ENCODE measurements at places on chromosomes 1 and 21. TPM values are rescaled to one million over a fixed set of nuclear protein-coding genes. Genes with fewer than 3 reads are reported as not detected.

- H3K27ac ChIP-seq: no peak overlapping the region
- peak overlapping the region; percentile 19 for H3K4me3 ChIP-seq
- peak; percentile 59 for DNase-seq
- H3K36me3 ChIP-seq: peaks cover 2% of the 10 kb centered on the region
- H3K4me1 ChIP-seq: peaks cover 2% of the 10 kb centered on the region
Observed at GRCh38 chr1:1079408-1080121, 5.5 kb upstream of the RNF223 start.

- DNase-seq: no peak
- no peak overlapping the region for H3K4me3 ChIP-seq
- H3K4me1 ChIP-seq: no peaks in the 10 kb centered on the region
- H3K36me3 ChIP-seq: no peaks in the 10 kb centered on the region
- H3K27ac ChIP-seq: no peak overlapping the region
- H3K27me3 ChIP-seq: peaks cover 3% of the 10 kb centered on the region
Observed at GRCh38 chr1:59173721-59174120, 123.2 kb upstream of the FGGY start.

DNA sequence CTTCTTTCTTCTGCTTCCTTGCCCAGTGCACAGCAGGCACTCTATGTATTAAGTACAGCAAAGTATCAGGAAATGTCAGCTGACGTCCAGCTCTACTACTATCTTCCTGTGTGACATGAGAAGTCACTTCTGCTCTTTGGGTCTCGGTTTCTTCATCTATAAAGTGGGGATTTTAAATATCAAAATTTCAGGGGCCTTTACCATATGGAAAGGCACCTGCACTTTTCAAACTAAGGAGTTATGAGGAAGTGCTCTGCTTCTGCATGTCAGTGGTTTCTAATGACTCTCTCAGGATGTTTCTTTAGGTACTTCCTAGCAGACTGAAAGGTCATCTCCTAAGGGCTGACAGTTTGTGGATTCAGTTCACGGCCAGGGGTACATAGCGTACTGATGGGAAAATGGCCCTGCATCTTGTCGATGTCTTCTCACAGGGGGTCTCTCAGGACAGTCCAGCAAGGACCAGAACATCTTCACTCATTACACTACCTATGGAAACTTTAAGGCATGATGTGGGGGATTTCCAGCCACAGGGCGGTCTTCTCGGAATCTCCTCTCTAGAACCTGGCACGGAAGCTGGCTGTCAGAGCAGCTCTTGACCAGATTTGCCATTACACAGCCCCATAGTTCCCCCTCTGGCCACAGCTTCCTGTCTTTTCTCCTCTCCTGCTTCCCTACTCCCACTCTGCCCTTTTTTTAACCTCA is 42.0 kb upstream of the MTF1 start:
- no peak overlapping the region for H3K4me3 ChIP-seq
- no peaks in the 10 kb centered on the region for H3K27me3 ChIP-seq
- DNase-seq: no peak
- peaks cover 9% of the 10 kb centered on the region for H3K4me1 ChIP-seq
- H3K27ac ChIP-seq: peak overlapping the region; percentile 25
- H3K36me3 ChIP-seq: peaks cover 28% of the 10 kb centered on the region

DNA sequence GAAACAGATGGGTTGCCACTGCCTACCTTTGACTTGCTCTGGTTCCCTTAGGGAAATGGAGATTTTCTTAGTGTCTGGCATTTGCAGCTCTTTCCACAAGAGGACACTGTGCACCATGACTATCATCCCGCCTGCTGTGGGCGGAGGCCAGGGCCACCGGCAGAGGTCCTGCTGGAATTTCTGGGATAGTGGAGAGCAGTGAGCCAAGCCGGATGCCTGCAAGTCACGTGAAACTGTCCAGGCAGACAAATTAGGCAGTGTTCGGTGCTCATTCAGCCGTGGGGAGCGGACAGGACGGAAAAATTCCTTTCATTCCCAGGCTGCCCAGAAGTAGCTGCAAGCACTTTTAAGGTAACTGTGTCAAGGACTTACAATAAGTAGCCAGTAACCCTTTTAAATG is 43.4 kb downstream of the IGSF5 start:
- no peaks in the 10 kb centered on the region for H3K36me3 ChIP-seq
- H3K27ac ChIP-seq: no peak overlapping the region
- DNase-seq: no peak

GRCh38 chr1:17281775-17282181 is 26.2 kb upstream of the PADI4 start:
- H3K36me3 ChIP-seq: no peaks in the 10 kb centered on the region
- peaks cover 13% of the 10 kb centered on the region for H3K27me3 ChIP-seq
- DNase-seq: no peak
- no peak overlapping the region for H3K4me3 ChIP-seq

- H3K4me1 ChIP-seq: no peaks in the 10 kb centered on the region
- H3K27me3 ChIP-seq: peaks cover 2% of the 10 kb centered on the region
- no peak overlapping the region for H3K4me3 ChIP-seq
- no peak overlapping the region for H3K27ac ChIP-seq
- H3K36me3 ChIP-seq: no peaks in the 10 kb centered on the region
- no peak for DNase-seq
Observed at GRCh38 chr21:28396421-28396820, 596.3 kb downstream of the LTN1 start.

- H3K4me3 ChIP-seq: no peak overlapping the region
- no peak overlapping the region for H3K27ac ChIP-seq
- DNase-seq: no peak
- no peaks in the 10 kb centered on the region for H3K36me3 ChIP-seq
- H3K27me3 ChIP-seq: no peaks in the 10 kb centered on the region
Observed at GRCh38 chr21:19981938-19982337, 1016.3 kb upstream of the NCAM2 start.

CA6 gene
- total RNA-seq: 41.8 TPM

UTS2 gene
- total RNA-seq: 2.0 TPM

FCAMR gene
- total RNA-seq: 0.22 TPM

All from activated naive CD8-positive, alpha-beta T cell treated with anti-CD3 and anti-CD28 coated beads, Interleukin-2, amount 10 ng/mL, durations not matched to agents 7 days and 5 days (primary cell).